ENCODE measurements at places on chromosomes 5 and 9.

DNA sequence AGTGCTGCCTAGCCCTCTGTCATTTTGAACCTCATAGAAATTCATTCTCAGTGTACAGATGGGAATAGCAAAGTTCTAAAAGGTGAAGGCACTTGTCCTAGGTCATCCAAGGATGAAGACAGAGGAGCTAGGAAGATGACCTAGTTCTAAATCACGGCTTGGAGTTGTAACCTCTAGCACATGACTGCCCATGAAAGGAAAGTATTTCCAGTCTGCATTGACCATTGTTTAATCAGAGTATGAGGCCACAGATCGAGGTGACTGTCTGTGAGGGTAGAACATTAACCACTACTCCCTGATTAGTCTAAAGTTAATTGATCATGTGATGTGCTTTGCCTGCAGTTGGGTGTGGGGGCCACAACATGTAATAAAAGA is 674 bp upstream of the TNFSF15 start:
- H3K27ac ChIP-seq, result peak overlapping the region; percentile 78
- no peaks in the 10 kb centered on the region for H3K27me3 ChIP-seq
- no peaks in the 10 kb centered on the region for H3K36me3 ChIP-seq
- DNase-seq, result no peak
- H3K4me3 ChIP-seq, result peak overlapping the region; percentile 66
- H3K4me1 ChIP-seq, result peaks cover 31% of the 10 kb centered on the region

DNA sequence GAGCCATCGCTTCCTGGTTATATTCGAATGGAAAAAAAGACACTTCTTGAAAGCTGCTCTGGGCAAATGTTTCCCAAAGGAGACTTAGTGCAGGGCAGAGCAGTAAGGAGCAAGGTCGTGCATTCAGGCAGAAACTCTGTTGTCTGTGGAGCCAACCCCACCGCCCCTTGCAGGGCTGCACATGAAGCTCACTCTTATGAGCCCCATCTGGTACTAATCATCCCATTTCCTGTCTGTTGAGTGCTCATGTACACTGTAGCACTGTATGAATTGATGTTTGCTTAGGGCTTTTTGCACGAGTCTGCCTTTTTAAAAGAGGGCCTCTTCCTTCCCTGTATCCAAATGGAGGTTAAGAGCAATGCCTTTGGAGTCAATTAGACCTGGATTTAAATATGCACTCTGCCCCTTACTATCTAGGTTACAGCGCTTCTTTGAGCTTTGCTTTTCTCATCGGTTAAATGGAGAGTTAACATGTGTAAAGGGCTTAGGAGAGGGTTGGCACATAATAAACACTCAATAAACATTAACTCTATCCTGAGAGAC is 25.4 kb downstream of the HMHB1 start:
- H3K27ac ChIP-seq, result no peak overlapping the region
- DNase-seq, result no peak
- H3K4me3 ChIP-seq, result no peak overlapping the region
- H3K4me1 ChIP-seq, result peaks cover 2% of the 10 kb centered on the region
- H3K27me3 ChIP-seq, result no peaks in the 10 kb centered on the region
- H3K36me3 ChIP-seq, result no peaks in the 10 kb centered on the region

DNA sequence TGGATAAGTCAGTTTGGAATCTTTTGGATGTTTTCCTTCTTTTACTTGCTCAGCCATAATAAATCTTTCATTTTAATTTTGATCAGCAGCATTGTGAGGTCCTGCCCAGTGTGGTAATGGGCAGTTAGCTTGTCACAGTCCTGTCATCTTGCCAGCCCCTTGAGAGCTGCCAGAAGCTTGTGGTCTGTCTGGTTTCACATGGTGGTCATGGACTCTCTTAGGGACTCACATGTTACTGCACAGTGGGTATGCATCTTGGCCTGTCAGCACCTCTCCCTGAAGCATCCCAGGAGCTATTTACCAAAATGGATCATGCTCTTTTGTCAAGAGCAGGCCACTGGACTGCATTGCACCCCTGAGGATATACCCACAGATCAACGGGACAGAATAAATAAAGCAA is 60.3 kb downstream of the DAPK1 start:
- H3K4me3 ChIP-seq, result no peak overlapping the region
- no peak for DNase-seq
- H3K4me1 ChIP-seq, result no peaks in the 10 kb centered on the region
- H3K27ac ChIP-seq, result no peak overlapping the region

GRCh38 chr5:145854651-145855258 is 18.1 kb downstream of the GRXCR2 start:
- H3K27me3 ChIP-seq, result peaks cover 14% of the 10 kb centered on the region
- peaks cover 4% of the 10 kb centered on the region for H3K4me1 ChIP-seq
- no peak for DNase-seq
- H3K4me3 ChIP-seq, result no peak overlapping the region
- H3K36me3 ChIP-seq, result no peaks in the 10 kb centered on the region
- H3K27ac ChIP-seq, result no peak overlapping the region

DNA sequence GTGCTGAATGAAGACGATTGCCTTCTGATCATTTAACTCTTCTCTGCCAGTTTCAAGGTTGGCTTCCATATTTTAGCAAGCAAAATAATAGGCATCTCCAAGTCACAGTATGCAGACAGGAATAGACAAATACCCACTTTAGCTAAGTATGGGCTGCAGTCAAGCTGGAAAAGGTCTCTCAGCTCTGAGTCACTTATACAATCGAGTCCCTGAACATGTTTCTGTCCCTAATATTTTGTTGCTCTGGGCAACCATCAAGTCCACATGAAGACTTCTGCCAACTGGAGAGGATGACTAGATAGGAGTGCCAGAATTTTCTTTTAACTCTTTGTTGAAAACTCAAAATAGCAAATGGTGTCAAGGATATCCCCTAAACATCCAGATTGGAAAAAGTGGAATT is 575.3 kb downstream of the RAB3C start:
- no peaks in the 10 kb centered on the region for H3K27me3 ChIP-seq
- no peak for DNase-seq
- no peak overlapping the region for H3K27ac ChIP-seq

GRCh38 chr9:18707489-18708205 is 233.7 kb downstream of the ADAMTSL1 start:
- no peak overlapping the region for H3K27ac ChIP-seq
- H3K4me1 ChIP-seq, result no peaks in the 10 kb centered on the region
- no peaks in the 10 kb centered on the region for H3K36me3 ChIP-seq

- peaks cover 19% of the 10 kb centered on the region for H3K4me1 ChIP-seq
- H3K36me3 ChIP-seq, result peaks cover 68% of the 10 kb centered on the region
- no peaks in the 10 kb centered on the region for H3K27me3 ChIP-seq
- H3K27ac ChIP-seq, result no peak overlapping the region
These were observed 12.5 kb downstream of the SQSTM1 start for GRCh38 chr5:179833056-179833708.

DNA sequence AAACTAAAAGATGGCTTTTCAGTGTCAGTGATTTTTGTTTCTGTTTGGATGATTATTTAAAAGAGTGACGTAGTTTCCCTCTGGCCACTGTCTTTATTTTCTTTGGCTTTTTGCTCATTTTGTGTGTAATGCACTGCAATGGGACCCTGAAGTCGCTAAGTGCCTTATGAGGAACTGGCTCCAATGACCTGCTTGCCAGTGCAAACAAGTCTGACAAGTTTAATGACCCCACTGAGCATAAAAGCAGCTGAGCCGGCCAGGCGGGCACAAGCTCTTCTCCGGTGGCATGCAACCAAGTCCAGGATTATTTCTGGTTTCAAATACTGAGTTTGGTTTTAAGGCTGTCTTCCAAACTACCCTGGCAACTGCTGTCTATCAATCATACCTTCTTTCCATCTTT is 15.6 kb upstream of the GNA14 start:
- H3K4me1 ChIP-seq, result no peaks in the 10 kb centered on the region
- H3K27ac ChIP-seq, result no peak overlapping the region
- peaks cover 2% of the 10 kb centered on the region for H3K27me3 ChIP-seq
- no peaks in the 10 kb centered on the region for H3K36me3 ChIP-seq

DNA sequence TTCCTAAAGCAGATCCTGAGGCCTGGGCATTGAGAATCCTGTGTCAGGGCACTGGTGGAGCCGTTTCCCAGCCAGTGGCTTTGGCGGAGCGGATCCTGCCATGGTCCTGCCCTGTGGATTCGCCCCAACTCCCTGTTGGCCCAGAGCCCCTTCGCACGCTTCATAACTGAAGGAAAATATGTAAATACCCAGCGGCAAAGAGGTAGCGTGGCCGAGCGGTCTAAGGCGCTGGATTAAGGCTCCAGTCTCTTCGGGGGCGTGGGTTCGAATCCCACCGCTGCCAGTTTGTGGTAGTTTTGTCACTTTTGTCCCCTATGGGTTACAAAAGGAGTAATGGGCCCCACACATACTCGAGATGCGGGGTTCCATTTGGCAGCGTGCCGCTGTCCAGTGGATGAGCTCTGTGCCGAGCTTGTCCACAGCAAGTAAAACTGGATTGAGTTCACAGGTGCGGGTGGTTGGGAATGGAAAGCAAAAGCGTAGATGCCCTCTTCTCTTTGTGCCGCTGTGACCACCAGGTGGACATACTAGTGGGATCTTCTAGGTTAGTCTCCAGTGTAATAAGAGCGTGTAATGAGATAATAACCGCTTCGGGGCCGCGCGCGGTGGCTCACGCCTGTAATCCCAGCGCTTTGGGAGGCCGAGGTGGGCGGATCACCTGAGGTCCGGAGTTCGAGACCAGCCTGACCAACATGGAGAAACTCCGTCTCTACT is 17.3 kb downstream of the TRIM7 start:
- peak overlapping the region; percentile 92 for H3K4me3 ChIP-seq
- peaks cover 56% of the 10 kb centered on the region for H3K4me1 ChIP-seq
- no peaks in the 10 kb centered on the region for H3K27me3 ChIP-seq

DNA sequence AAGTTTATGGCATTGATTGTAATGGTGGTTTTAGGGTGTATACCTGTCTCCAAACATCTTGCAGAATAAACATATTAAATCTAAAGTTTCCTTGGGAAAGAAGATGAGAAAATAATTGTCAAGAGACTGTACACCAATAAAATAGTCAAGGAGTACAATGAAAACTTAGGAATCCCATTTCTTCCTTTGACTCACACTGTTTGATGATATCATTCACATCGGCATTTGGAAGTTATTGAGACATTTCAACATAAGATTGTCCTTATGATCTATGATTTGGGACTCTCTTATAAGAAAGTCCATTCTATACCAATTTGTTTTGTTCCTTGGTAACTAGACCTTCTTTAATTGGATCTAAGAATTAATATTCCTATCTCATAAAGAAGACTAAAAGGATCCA is 482.7 kb downstream of the RAB3C start:
- no peaks in the 10 kb centered on the region for H3K27me3 ChIP-seq
- H3K4me3 ChIP-seq, result no peak overlapping the region
- no peaks in the 10 kb centered on the region for H3K4me1 ChIP-seq

GRCh38 chr5:51225789-51226742 is 157.2 kb upstream of the ISL1 start:
- H3K4me1 ChIP-seq, result no peaks in the 10 kb centered on the region
- H3K4me3 ChIP-seq, result no peak overlapping the region
- no peak overlapping the region for H3K27ac ChIP-seq
- H3K36me3 ChIP-seq, result no peaks in the 10 kb centered on the region
- no peaks in the 10 kb centered on the region for H3K27me3 ChIP-seq

- peaks cover 9% of the 10 kb centered on the region for H3K4me1 ChIP-seq
- H3K27me3 ChIP-seq, result peaks cover 7% of the 10 kb centered on the region
- no peak for DNase-seq
- no peaks in the 10 kb centered on the region for H3K36me3 ChIP-seq
These were observed 109.1 kb upstream of the RPS23 start for GRCh38 chr5:82387001-82387818.

GRCh38 chr9:89667726-89668125 is 62.9 kb downstream of the GADD45G start:
- no peak overlapping the region for H3K4me3 ChIP-seq
- peaks cover 3% of the 10 kb centered on the region for H3K36me3 ChIP-seq
- DNase-seq, result no peak
- peaks cover 20% of the 10 kb centered on the region for H3K4me1 ChIP-seq
- peaks cover 15% of the 10 kb centered on the region for H3K27me3 ChIP-seq

GRCh38 chr9:98318834-98319478 is 63.5 kb upstream of the TBC1D2 start:
- no peaks in the 10 kb centered on the region for H3K27me3 ChIP-seq
- H3K27ac ChIP-seq, result no peak overlapping the region
- DNase-seq, result no peak
- no peak overlapping the region for H3K4me3 ChIP-seq

DNA sequence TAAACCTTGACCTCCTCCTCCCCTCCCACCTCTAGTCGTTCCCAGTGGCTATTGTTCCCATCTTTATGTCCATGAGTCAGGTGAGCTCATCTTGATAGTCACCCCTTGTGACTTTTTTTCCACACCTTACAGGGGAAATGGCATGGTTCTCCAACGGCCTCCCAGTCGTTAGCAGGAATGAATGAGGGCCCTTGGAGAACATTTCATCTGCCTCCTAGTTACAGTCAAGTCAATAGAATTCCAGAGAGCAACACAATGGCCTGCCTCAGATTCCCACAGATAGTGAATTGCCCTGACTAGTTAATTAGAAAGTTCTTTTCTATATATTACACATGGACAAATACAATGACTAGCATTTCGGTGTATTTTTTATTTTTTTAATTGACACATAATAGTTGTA is 262.6 kb downstream of the ATPSCKMT start:
- DNase-seq, result no peak
- H3K4me3 ChIP-seq, result no peak overlapping the region
- H3K4me1 ChIP-seq, result no peaks in the 10 kb centered on the region

DNA sequence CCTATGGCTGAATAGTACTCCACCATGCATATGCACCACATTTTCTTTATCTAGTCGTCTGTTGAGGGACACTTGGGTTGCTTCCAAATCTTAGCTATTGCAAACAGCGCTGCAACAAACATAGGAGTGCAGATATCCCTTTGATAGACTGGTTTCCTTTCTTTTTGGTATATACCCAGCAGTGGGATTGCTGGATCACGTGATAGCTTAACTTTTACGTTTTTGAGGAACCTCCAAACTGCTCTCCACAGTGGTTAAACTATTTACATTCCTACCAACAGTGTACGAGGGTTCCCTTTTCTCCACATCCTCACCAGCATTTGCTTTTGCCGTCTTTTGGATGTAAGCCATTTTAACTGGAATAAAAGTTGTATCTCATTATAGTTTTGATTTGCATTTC is 142.6 kb downstream of the TARS1 start:
- H3K27ac ChIP-seq, result no peak overlapping the region
- no peaks in the 10 kb centered on the region for H3K36me3 ChIP-seq
- H3K27me3 ChIP-seq, result no peaks in the 10 kb centered on the region
- DNase-seq, result no peak
- no peaks in the 10 kb centered on the region for H3K4me1 ChIP-seq
- H3K4me3 ChIP-seq, result no peak overlapping the region

GRCh38 chr5:73106335-73106734 is 14.0 kb upstream of the TMEM171 start:
- H3K27me3 ChIP-seq, result peaks cover 20% of the 10 kb centered on the region
- no peak overlapping the region for H3K4me3 ChIP-seq
- peaks cover 3% of the 10 kb centered on the region for H3K4me1 ChIP-seq
- H3K27ac ChIP-seq, result no peak overlapping the region

DNA sequence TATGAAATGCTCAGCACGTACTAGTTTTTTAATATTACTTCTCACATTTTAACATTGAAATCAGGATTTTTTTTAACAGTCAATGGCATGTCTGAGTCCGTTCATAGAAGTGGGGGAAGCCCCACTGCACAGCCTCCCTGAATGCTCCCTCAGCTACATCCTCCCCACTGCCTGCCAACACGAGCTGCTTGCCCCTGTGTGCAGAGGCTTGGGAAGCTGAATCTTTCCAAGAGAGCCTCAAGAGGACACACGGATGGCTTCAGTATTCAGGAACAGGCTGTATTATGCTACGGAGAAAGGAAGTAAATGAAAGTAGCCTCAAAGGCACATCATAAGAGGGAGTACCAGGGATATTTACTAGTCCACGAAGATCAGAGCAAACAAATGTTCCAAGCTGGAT is 248.7 kb downstream of the SPOCK1 start:
- H3K4me3 ChIP-seq, result no peak overlapping the region
- H3K4me1 ChIP-seq, result no peaks in the 10 kb centered on the region
- no peak overlapping the region for H3K27ac ChIP-seq
- no peaks in the 10 kb centered on the region for H3K36me3 ChIP-seq
- no peaks in the 10 kb centered on the region for H3K27me3 ChIP-seq
- DNase-seq, result no peak

- H3K27me3 ChIP-seq, result no peaks in the 10 kb centered on the region
- no peak for DNase-seq
- H3K36me3 ChIP-seq, result peaks cover 7% of the 10 kb centered on the region
These were observed 20.7 kb downstream of the FANCC start for GRCh38 chr9:95296761-95297160.
